ENCODE measurements at places on chromosomes 12 and 14.

DNA sequence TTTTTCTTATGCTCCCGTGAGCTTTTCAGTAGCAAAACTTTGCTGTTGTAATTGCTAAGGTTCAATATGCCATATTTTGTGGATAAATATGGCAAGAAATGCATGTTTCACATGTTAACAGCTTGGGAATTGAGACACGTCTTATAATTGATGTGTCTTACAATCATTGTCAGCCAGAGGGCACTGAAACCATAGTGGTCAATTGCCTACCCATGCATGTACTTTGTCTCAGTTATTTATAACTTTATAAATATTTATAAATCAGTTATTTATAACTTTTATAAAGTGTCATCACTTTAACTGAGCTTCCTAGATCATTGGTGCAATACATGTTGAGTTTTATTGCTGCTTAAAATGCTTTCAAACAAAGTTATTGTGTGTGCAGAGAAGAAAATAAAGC, 82.0 kb downstream of the CATSPERB start:
- H3K36me3 ChIP-seq: peaks cover 7% of the 10 kb centered on the region
- no peak for DNase-seq
- no peak overlapping the region for H3K4me3 ChIP-seq
- peaks cover 9% of the 10 kb centered on the region for H3K27me3 ChIP-seq
- no peaks in the 10 kb centered on the region for H3K4me1 ChIP-seq

DNA sequence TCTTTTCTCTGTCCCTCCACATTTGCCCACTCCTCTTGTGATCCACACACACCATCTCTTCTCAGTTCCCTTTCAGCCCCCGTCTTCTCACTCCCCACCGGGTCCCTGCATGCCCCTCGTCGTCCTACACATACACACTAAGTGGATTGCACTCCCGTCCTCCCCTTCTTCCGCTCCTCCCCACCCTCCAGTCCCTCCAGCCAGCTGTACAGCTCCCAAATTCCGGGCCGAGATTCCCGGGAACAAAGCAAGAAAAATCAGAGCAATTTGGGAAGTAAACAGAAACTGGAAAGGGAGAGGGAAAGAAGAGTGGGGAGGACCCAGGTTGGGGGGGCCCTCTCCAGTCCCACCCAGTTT, 282 bp upstream of the IGFBP6 start:
- no peak for DNase-seq
- no peak overlapping the region for H3K27ac ChIP-seq
- peak overlapping the region; percentile 74 for H3K4me3 ChIP-seq

- H3K27me3 ChIP-seq: peaks cover 14% of the 10 kb centered on the region
- no peak overlapping the region for H3K27ac ChIP-seq
- no peak for DNase-seq
- no peak overlapping the region for H3K4me3 ChIP-seq
- no peaks in the 10 kb centered on the region for H3K36me3 ChIP-seq
Observed at GRCh38 chr12:98360401-98360800, 155.0 kb upstream of the TMPO start.

GRCh38 chr14:64995291-64995690, 8.6 kb downstream of the FNTB start:
- no peaks in the 10 kb centered on the region for H3K27me3 ChIP-seq
- H3K4me3 ChIP-seq: no peak overlapping the region
- no peaks in the 10 kb centered on the region for H3K36me3 ChIP-seq
- peaks cover 18% of the 10 kb centered on the region for H3K4me1 ChIP-seq
- no peak overlapping the region for H3K27ac ChIP-seq

DNA sequence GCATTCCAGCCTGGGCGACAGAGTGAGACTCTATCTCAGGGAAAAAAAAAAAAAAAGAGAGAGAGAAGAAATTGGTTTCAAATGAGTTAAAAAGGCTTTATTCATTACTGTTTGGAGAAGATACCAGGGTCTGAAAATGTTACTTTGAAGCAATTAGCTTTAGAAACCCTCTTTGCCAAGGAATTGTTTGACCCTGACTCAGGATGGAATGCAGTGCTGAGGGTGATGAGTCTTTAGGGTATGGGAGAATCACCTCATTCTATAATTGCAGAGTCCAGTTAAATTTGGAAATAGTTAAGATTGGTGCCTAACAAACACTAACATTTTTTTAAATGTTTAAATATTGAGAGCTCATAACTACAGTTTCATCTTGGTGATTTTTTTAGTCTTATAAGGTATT, 13.3 kb downstream of the RAP1B start:
- H3K4me1 ChIP-seq: peaks cover 77% of the 10 kb centered on the region
- no peak for DNase-seq
- peak overlapping the region; percentile 77 for H3K4me3 ChIP-seq
- no peaks in the 10 kb centered on the region for H3K27me3 ChIP-seq
- peak overlapping the region; percentile 99 for H3K27ac ChIP-seq
- peaks cover 44% of the 10 kb centered on the region for H3K36me3 ChIP-seq

- no peak for DNase-seq
- no peak overlapping the region for H3K4me3 ChIP-seq
- no peaks in the 10 kb centered on the region for H3K36me3 ChIP-seq
- peaks cover 16% of the 10 kb centered on the region for H3K4me1 ChIP-seq
- H3K27ac ChIP-seq: no peak overlapping the region
Observed at GRCh38 chr12:123121670-123122069, 29.2 kb downstream of the PITPNM2 start.

- no peak for DNase-seq
- no peak overlapping the region for H3K27ac ChIP-seq
- no peaks in the 10 kb centered on the region for H3K4me1 ChIP-seq
- no peak overlapping the region for H3K4me3 ChIP-seq
- peaks cover 6% of the 10 kb centered on the region for H3K27me3 ChIP-seq
- H3K36me3 ChIP-seq: no peaks in the 10 kb centered on the region
Observed at GRCh38 chr12:28973491-28973890, 175.6 kb upstream of the FAR2 start.

DNA sequence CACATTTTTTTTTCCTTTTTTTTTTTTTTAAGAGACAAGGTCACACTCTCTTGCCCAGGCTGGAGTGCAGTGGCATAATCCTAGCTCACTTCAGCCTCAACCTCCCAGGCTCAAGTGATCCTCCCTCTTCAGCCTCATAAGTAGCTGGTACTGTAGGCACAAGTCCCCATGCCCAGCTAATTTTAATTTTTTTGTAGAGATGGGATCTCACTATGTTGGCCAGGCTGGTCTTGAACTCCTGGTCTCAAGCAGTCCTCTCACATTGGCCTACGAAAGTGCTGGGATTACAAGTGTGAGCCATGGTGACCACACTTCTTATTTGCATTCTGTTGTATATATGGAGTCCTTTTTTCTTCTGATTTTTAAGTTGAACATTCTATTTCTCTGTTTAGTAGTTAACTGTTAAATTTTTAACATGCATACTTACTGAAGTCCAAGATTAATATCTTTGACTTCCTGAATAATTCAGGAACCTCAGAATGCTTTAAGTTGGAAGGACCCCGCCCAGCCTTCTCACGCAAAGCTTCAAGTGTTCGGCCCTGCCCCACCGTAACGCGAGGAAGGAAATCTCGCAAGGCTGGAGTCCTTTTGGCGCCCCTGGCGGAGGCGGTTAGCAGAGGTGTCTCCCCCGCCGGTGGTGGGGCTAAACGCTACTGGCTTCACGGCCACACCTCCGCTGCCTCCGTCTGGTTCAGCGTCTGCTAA, 21.6 kb downstream of the SPATS2 start:
- peaks cover 9% of the 10 kb centered on the region for H3K4me1 ChIP-seq
- peak overlapping the region; percentile 19 for H3K4me3 ChIP-seq
- DNase-seq: peak; percentile 82
- no peaks in the 10 kb centered on the region for H3K27me3 ChIP-seq

DNA sequence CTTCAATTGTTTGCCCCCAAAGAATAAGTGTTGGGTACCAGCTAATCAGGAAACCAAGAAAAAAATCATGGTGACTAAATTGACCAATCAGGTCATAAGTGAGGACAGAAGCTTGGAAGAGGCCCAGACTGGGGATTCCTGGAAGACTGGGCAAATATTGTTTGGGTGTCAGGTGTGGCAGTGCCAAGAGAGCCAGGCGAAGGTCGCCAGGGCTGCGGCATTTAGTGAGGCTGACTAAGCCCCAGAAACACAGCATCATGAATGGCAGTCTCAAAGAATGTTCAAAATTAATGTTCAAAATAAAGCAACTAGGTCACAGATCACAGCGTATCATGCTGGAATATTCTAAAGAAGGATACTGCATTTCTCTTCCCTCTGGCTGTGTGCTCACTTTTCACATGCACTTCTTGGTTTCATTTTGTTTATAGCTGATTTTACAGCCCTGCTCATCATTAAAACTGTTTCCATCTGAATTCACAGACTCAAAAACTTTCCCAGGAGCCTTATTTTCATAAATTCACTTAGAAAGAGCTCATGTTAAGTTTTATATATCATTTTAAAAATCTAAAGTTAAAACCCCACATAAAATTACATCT, 85.3 kb upstream of the OVCH1 start:
- H3K4me1 ChIP-seq: no peaks in the 10 kb centered on the region
- H3K4me3 ChIP-seq: no peak overlapping the region
- no peak for DNase-seq
- no peak overlapping the region for H3K27ac ChIP-seq

DNA sequence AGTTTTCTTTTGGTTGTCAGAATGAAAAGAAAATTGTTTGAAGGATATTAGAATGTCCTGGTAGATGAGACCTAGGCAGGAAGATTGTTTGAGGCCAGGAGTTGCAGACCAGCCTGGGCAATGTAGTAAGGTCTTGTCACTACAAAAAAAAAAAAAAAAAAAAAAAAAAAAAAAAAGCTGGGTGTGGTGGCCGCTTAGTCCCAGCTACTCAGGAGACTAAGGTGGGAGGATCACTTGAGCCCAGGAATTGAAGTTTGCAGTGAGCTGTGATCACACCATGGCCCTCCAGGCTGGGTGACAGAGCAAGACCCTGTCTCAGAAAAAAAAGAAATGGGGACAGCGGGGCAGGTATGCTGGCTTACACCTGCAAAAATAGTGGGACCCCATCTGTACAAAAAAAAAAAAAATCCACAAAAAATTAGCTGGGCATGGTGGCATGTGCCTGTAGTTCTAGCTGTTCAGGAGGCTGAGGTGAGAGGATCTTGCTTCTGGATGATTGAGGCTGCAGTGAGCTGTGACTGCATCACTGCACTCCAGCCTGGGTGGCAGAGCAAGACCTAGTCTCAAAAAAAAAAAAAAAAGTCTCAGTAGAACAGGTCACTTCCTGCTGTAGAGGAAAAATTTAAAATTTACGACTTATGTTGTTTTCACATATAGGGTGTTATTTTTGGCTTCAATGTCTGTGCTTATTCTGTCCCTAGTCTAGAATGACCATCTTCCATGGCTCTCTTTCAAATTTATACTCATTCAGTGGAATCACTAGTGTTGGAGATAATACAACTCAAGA, 70.7 kb downstream of the PPHLN1 start:
- H3K27me3 ChIP-seq: no peaks in the 10 kb centered on the region
- no peak overlapping the region for H3K27ac ChIP-seq
- H3K4me1 ChIP-seq: peaks cover 3% of the 10 kb centered on the region
- H3K36me3 ChIP-seq: peaks cover 5% of the 10 kb centered on the region
- no peak for DNase-seq
- H3K4me3 ChIP-seq: no peak overlapping the region

DNA sequence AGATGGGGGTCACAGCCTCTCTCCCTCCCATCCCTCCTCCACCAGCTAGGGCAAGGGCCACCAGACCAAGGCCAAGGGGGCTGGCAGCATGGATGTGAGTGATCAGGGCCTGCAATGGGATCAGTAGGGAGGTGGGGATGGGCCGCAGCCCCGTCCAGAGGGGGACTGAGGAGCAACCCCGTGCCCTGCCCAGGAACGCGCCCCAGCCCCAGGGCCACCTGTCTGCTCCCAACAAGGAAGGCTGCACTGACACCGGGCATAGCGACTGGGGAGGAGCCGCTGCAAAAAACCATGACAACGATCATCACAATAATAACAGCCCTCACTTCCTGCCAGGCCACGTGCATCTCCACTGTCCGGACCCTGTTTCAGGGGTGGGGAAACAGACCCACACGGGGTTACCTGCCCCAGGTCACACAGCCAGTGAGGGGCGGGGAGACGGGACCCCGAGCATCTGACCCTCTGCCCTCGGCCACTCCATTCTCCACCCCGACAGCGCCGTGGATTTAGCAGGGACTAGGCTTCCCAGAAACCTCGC, 24.3 kb downstream of the NCOR2 start:
- no peak for DNase-seq
- no peaks in the 10 kb centered on the region for H3K36me3 ChIP-seq
- H3K4me3 ChIP-seq: no peak overlapping the region
- H3K27me3 ChIP-seq: no peaks in the 10 kb centered on the region
- no peak overlapping the region for H3K27ac ChIP-seq
- peaks cover 33% of the 10 kb centered on the region for H3K4me1 ChIP-seq

DNA sequence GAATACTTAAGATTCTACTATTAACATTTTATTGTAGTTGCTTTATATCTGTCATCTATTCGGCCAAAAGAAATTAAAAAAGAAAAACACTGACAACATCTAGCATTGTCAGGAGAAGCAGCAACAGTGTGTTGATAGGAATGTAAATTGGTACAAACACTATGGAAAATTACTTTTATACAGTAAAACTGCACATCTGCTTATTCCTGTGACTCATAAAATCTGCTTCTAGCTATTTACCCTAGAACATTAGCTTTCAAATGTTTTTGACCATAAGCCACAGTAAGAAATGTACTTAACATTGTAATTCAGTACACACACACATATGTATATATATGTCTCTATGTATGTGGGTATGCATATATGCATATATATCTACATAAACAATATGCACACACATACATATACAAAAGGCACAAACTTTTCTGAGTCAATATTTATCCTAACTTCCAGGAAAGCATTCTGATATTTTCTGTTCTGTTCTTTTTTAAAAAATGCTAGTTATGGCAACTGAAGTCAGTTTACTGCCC, 278.9 kb upstream of the GARIN2 start:
- H3K27ac ChIP-seq: no peak overlapping the region
- no peaks in the 10 kb centered on the region for H3K4me1 ChIP-seq
- no peak for DNase-seq
- no peak overlapping the region for H3K4me3 ChIP-seq
- no peaks in the 10 kb centered on the region for H3K36me3 ChIP-seq
